Activated CD4-positive, alpha-beta T cell treated with anti-CD3 and anti-CD28 coated beads, Interleukin-2, amount 10 ng/mL, durations not matched to agents 7 days and 5 days (primary cell): ENCODE measurements at places on chromosomes 1 and 21.

DNA sequence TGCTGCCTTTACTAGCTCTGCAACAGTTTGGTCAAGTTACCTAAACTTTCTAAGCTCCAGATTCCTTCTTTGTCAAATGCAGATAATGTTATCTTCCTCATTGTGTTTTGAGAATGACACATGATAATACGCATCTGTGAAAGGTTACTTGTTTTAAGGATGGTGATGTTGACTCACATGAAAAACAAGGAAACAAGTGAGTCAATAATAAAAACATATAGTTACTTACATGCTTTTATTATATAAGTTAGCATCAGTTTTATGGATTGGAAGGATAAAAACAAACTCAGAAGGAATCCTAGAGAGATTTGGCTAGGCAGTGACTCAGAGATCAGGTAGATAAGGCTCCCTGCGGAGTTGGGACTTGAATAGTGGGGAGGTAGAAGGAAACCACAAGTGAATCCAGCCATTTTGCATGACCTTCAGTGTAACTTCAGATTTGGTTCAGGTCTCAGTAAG is 144.6 kb downstream of the LMO4 start:
- no peak for DNase-seq

GRCh38 chr1:181152892-181153633 is 64.6 kb downstream of the IER5 start:
- no peak for DNase-seq

DNA sequence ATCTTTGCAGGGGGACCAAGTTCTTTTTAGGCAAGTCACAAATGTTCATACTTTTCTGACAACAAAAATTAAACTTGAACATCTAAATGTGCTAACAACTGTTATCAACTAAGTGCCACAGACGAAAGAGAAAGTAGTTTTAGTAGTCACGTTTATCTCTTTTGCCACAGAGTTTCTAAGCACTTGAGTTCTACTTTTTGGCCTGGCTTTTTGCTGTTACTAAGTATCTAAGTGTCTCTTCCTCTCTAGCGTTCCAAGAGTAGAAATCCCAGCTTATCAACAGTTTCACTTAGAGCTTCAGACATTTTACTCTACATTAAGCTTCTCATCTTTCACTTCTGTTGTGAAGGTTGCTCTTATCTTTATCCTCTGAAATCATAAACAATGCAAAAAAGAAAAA is 34.2 kb downstream of the GATAD2B start:
- DNase-seq = no peak

DNA sequence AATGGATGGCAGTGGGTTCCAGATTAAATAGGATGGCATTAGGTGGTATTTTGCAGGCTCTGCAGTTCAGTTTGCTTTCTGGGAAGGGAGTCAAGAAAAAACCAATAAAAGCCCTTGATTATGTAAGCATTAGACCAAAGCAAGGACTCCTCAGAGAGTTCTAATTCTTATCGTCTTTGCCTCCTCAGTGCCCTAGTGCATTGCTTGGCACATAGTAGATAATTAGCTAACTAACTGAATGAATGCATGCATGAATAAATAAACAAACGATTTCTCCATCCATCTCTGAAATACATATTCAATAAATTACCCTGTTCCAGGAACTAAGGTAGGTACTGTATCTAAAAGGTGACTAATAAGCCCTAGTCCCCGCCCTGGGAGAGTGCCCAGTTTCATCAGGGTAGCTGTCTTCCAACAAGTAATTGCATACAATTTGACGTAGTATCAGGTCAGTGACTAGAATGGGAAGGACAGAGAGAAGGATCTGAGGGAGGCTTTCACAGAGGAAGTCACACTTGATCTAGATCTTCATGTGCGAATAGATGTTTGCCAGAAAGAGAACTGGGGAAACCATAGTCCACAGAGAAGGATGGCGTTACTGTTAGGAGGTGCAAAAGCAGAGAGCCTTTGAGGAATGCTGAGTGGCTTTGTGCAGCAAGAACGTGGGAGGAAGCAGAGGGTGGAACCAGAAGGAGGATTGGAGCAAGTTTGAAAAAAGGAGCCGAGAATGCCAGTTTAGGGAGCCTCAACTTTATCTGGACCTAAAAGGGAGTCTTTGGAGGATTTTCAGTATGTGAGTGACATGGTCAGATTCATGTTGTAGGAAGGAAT is 111.4 kb downstream of the TBX19 start:
- no peak for DNase-seq
